Sigmoid colon (tissue), 7 donors: ENCODE measurements at places on chromosomes 6 and 20.

- no peak for DNase-seq
Observed at GRCh38 chr6:157223021-157223430, 100.3 kb downstream of the TMEM242 start.

- DNase-seq, result no peak
Observed at GRCh38 chr20:62588458-62589149, 53.7 kb upstream of the SLCO4A1 start.

GRCh38 chr20:4817230-4817671 is 95.5 kb downstream of the PRND start:
- no peak for DNase-seq

- no peak for DNase-seq
Observed at GRCh38 chr20:25547063-25547462, 38.3 kb downstream of the NINL start.

- no peak for DNase-seq
Observed at GRCh38 chr6:49668083-49668511, 31.5 kb upstream of the RHAG start.
